Urinary bladder (tissue), 4 donors: ENCODE measurements at places on chromosomes 7 and 10.

DNA sequence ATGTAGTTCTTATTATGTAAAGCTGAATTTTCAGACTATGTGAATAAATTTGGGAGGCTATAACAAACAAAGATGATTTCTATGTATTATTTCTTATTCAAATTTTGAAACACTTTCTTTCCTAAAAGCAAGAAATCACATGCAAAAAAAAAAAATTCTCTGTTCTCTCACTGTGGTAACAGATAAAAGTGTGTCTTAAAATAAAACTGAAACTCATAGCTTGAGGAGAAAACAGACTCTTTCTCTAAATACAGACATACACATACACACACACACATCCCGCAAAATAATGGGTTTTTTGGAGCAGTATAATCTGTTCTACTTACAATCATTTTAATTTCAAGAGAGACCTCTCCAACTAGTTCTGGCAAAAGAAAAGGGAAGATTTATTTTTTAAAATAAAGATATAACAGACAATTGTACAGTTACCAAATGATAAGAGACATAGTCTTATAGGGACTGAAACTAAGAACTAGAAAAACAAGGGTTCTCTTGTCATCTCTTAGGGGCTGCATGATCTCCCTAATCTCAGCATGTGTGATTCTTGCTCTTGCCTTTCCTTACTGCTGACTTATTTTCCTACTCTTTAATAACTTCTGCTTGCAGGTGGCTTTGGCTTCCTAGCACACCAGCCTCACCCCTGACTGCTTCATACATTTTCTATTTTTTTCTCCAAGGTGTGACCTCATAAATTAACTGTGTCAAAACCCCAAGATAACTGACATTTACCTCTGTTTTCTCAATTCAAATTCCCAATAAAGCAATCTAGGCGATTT lies 483.5 kb upstream of the POT1 start:
- DNase-seq, result no peak

GRCh38 chr10:29908962-29909361 lies 150.4 kb downstream of the JCAD start:
- DNase-seq, result no peak

GRCh38 chr10:61903221-61903927 lies 1.9 kb downstream of the ARID5B start:
- no peak for DNase-seq

DNA sequence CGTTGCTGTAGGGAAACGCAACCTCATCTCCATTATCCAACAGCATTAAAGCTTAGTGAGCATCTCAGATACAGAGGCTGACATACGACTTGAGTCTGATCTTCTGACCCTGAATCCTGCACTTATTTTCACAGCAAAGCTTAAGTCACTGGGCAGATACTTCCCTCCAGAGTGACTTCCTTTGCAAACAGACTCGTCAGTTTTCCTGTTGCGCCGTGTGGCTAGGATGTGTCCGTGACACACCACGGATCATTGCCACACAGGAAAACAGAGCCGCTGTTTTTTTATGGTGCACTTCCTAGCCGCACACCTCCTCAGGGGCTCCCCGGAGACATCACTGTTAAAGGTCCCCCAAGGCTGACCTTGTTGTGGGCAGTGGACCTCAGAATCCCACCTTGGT lies 94.9 kb upstream of the MKI67 start:
- no peak for DNase-seq

- DNase-seq, result no peak
Observed at GRCh38 chr7:16753102-16753931, at the start of gene TSPAN13. TSPAN13 (plus strand) TSS chr7:16753755; CDS start chr7:16753968, 213 bp downstream.

DNA sequence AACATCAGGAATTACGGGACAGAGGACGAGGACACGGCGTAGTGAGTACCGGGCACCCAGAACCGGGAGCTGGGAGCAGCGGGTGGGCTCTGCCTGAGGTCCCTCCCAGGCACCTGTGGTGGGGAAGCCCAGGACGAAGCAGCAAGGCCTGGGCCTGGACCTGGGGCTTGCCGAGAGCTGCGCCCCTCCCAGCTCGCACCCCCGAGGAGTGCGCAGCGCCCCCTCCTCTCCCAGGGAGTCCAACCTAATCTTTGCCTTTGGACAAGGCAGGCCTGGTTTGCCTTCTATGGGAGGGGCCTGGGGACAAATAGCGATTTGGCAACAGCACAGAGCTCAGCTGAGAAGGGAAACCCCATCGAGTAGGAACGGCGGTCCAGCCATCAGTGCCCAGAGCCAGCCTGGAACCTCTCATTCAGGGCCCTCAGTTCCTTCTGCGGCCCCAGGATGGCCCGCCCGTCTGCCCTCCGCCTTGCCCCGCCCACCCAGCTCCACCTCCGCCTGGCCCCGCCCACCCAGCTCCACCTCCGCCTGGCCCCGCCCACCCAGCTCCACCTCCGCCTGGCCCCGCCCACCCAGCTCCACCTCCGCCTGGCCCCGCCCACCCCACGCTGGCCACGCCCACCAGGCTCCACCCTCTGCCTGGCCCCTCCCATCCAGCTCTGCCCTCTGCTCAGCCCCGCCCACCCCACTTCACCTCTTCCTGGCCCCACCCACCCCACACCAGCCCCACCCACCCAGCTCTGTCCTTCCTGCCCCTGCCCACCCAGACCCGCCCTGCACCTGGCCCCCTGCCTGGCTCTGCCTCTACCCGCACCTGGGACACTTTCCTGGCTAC lies 32.5 kb upstream of the KNDC1 start:
- no peak for DNase-seq

DNA sequence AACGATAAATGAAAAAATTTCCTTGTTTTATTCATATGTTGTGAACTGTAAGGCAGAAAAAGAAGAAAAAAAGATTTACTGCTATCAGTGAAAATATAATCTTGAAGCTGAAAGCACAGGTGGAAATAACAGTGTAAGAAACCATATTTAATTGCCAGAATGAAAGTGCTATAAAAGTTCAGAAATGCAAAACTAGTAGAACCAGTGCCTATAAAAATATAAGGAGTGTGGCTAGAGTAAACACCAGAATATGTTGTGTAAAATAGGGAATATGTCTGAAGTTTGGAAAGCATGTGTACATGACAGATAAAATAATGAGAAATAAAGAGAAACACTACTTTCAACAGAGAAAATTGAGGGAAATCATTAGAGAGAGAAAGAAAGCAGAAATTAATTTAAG lies 350.5 kb upstream of the NPSR1 start:
- no peak for DNase-seq

- no peak for DNase-seq
Observed at GRCh38 chr7:43761938-43762692, 3.6 kb downstream of the BLVRA start.

GRCh38 chr10:131698232-131698631 lies 202.6 kb upstream of the PPP2R2D start:
- DNase-seq, result no peak

GRCh38 chr7:130381468-130382312 lies 1.4 kb downstream of the CPA1 start:
- DNase-seq, result no peak

DNA sequence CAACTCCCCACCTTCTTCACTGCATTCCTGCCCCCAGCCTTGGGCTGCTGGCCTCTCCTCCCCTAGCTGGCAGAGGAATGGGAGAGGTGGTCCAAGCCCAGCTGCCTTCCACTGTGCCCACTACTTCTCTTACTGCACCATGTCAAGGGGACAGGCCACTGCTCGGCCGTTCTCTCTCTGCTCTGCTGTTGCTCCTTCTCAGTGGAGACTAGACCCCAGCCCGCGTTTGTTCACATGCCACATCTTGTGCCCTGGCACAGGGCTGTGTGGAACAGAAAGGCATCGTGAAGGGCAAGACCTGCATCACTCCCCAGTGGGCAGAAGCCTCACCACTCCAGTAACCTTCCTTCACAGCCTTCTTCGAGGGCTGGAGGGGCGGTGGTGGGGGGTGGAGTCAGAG lies 711 bp upstream of the CDHR3 start:
- DNase-seq, result no peak

GRCh38 chr7:151121380-151122170 lies 35.3 kb downstream of the AGAP3 start:
- DNase-seq, result no peak

- DNase-seq, result no peak
Observed at GRCh38 chr10:48465860-48466521, 138.9 kb downstream of the ARHGAP22 start.

DNA sequence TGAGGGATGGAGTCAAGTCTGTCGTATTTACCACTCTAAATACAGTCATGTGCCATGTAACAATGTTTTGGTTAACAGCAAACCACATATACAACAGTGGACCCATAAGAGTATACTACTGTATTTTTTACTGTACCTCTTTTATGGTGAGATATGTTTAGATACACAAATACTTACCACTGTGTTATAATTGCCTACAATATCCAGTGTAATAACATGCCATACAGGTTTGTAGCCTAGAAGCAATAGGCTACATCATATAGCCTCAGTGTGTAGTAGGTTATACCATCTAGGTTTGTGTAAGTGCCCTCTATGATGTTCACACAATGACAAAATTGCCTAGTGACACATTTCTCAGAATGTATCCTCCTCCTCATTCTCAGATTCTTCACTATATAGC lies 110.4 kb downstream of the FAM107B start:
- DNase-seq, result no peak

DNA sequence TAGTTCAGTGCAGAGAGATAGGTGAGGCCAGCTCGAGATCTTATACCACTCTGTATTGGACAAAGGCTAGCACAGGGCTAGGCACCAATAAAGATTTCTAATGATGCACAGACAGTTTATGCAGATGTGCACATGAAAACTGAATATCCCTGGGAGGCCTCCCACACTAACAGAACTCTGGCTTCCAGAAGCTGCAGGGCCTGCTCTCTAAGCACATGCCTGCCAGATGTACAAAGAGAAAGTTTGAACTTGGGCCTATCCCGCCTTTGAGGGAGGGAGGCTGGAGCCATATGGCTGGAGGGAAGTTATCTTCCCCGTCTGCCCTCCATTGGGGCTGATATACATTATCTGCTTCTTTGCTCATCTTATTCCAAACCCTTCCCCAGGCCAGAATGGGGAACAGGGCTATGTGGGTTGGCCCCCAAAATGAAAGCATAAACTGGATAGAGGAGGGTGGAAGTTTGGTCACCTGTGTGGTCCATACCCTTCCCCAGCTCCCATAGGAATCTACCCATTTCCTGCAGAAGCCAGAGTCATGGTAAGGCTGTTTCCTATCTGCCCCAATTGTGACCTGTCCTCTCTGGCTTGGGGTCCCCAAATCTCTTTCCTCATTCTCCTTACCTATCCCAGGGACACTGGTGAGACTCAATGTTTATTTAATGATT lies 3.8 kb downstream of the KAZALD1 start:
- no peak for DNase-seq

DNA sequence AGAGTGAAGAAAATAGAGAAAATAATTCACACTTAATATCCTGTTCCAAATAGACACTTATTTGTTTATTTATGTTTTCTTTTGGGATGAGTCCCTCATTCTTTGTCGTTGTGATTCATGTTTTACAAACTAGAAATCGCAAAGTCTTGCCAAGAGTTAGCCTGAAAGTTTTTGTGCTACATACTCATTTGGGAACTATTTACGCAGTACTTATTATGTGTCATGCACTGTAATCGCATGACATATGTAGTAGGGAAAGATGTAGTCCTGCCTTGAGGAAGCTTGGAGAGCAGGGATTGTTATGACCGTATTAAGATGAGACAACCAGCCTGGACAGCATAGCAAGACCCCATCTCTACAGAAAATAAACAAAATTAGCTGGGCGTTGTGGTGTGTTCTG lies 189.3 kb downstream of the ABCA13 start:
- no peak for DNase-seq

DNA sequence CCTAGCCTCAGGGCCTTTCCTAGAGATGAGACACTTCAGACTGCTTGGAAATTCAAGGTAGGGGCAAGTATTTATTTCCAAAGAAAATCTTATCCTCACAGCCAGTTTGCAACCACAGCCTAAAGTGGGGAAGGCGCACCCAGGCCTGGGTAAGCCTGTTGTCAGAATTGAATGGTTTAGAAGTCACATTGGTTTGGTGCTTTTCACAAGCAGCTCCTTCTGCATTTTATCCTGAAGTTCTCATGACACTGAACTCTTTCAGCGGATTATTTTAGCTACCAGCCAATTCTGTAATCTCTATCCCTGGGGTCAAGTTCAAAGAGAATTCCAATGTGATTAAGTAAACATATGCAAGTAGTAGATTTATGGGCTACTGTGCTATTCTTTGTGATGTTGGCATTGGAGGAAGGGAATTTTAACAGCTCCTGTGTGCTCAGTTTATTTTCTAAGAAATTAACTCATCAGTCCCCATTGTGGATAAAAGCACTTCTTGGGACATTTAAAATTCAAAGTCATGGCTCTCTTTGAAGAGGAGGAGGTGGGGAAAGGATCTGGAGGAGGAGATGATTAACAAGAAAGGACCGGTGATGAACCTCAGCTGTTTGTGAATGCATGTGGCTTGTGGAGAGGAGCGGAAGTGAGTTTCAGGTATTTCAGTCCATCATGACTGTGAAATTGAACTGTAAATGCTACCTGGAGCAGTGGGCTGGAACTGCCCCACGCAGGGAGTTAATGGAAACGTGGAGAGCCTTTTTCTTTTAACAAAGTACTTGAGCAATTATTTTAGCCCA lies 90.2 kb upstream of the CACUL1 start:
- no peak for DNase-seq

DNA sequence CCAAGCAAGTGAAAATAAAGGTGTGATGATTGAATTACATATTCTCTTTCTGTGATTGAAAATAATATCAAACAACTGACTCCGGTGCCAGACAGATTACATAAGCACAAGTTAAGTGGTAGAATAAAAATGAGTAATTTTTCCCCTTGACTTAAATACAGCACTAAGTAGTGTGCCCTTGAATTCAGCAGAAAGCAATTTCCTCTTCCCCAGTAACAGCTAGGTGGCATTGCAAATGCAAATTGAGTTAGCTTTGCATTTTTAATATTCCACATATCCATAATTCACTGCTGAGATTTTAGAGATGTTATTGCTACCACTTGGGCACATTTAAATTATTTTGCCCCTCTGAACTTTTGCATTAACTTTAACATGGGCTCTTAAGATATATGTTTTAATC lies 89.8 kb upstream of the NPVF start:
- no peak for DNase-seq

DNA sequence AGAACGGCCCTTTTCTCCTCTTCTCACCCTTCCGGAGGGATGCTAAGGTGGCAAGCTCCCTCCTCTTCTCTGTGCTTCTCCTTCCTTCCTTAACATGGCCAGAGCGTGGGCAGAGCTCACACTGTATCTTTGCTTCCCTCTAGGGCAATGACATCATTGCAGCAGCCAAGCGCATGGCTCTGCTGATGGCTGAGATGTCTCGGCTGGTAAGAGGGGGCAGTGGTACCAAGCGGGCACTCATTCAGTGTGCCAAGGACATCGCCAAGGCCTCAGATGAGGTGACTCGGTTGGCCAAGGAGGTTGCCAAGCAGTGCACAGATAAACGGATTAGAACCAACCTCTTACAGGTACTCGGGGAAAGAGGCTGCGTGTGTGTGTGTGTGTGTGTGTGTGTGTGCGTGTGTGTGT lies 36.6 kb downstream of the AP3M1 start:
- no peak for DNase-seq

DNA sequence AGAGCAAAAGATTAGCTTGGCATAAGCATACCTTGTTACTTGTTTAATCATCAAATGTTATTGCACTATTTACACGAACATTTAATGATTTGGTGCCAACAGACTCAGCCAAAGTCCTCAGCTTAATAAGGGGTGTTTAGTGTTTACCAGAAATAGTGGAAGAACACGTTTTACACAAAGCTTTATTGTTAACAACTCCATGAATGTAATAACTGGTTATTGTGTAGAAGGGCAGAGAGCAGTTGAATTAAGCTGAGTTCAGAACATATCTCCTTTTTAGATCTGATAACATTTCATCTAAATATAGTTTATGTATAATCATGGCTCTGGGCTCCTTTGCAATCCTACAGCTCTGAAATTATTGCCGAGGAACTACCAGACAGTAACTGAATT lies 99.1 kb downstream of the CABCOCO1 start:
- DNase-seq, result no peak

- no peak for DNase-seq
Observed at GRCh38 chr7:21508538-21508937, 34.3 kb upstream of the DNAH11 start.
